Mesenchymal stem cell (in vitro differentiated cells and primary cell): ENCODE measurements at places on chromosomes 1 and 21.
A peak's percentile ranks its signal among the peaks of the same experiment; 100 is the strongest.

DNA sequence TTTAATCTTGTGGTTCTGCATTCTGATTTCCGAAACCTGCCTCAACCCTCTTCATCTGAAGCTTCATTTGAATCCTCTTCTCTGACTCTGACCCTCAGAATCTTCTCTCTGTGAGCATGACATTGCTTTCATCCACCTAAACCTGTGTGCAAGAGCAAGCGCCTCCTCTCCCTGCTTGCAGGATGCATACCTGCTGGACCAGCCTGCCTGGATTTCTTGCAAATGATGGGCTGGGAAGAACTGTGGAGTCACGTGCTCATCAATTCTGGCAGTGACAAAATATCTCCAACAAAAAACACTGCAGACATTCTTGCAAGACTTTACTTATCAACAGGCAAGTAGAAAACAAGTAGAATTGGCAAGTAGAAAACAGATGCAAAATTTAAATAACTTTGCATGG lies 20.8 kb upstream of the SLC35F3 start:
- DNase-seq: no peak

DNA sequence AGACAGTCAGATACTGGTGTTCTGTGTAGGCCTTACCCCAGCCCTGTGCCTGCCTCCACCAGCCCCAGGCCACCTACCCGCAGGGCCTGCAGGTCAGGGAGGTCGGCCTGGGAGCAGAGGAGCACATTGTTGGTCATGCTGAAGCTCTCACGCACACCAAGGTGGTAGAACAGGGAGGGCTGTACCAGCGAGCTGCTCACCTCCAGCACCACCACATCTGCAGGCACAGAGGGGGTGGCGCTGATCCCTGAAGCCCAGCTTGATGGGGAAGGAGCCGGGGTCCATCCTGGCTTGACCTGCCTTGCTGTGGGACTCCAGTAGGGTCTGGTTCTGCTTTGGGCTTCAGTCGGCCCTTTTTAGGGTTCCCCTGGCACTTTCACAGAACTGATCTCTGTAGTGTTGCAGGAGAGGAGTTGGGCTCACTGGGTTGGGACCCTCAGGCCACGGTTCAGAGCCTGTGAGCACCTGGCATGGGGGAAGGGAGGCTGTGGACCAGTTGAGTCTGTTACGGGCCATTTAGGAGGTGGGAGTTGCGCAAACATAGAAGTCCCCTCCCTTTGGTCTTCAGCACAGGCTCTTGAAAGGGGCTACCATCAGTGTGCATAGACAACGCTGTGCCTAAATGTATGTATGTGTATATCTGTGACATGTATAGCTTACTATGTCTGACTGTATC lies 1.9 kb downstream of the MAP3K6 start:
- DNase-seq: no peak

DNA sequence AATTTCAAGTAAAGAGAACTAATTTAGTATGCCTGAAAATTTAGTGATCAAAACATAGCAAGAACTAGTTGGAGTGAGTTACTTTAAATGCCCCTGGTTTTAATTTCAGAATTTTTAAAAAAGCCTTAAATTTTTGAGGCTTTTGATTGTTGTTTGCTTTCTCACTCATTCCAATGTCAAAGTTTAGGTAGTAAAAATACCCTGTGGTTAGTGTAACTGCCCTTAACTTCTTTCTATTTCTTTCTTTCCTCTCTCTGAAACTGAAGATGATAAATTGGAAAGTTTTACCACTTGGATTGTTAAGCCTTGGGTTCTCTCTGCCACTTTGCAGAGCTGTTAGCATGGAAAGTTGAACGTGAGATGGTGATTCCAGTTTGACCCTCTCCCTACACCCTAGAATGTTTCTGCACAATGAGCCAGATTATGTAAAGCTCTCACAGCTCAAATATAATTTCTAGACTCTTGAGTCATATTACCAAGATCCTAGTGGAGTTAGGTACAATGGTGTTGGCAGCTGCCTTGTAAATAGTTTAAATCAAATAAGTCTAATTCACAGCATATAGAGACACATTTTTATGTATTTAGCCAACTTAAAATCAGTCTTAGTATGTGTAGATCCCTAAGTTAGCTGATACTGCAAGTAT lies 192.4 kb upstream of the SGIP1 start:
- no peak for DNase-seq

DNA sequence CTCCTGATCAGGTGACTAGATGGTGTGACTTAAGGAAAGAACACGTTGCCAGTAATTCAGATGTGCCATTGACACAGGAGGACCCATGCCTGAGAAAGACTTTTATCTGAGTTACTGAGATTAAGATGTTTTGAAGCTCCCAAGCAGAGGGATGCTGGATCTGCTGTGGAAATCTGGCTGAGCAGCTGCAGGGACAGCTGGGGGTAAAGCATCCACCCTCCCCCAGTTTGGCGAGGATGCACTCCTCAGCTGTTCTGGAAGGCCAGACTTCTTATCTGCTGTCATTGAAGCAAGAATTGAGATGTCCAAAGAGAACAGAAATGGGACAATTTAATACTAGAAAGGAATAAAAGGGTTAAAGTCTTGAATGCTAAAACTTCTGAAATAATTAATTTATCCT lies 25.7 kb downstream of the TTC3 start:
- DNase-seq: no peak

DNA sequence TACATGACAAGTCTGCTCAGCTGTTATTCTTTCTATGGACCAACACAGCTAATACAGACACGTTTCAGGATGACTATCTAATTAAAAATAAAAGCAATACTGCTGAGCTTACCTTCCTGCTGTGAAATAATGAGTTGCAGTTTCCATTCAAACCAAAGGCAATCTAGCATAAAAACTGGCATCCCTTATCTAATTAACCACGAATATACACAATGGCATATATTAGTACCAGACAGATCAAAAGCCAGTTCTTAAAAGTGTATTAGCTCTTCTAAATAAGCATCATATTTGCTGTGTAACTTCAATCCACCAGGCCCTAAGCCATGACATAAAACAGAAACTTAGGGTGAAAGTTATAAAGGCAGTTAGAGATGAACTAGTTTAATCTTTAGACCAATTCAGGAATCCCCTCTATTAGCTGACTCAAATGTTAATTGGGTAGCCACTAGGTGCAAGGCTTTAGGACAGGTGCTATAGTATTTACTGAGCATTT lies 20.6 kb downstream of the TESK2 start:
- DNase-seq: no peak

GRCh38 chr1:213264531-213264930 lies 213.5 kb downstream of the RPS6KC1 start:
- no peak for DNase-seq

DNA sequence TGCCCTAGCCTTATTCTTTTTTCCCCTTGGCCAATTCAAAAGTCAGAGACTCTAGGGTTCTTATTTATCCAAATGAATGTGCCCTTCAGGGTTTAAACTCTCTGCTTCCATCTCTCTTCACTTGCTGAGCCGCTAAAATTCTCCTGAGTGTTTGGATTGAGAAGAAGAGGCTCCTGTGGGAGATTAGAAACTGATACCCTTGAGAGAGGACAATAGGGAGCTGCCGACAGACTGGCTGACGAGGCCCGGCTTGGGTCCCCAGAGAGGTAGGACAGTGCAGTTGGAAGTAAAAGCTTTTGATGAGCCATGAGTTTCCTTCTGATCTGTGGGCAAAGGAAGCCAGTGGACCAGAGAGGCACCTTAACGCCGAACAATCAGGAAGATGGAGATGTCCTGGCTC lies 41.3 kb upstream of the UBE2U start:
- DNase-seq: no peak

DNA sequence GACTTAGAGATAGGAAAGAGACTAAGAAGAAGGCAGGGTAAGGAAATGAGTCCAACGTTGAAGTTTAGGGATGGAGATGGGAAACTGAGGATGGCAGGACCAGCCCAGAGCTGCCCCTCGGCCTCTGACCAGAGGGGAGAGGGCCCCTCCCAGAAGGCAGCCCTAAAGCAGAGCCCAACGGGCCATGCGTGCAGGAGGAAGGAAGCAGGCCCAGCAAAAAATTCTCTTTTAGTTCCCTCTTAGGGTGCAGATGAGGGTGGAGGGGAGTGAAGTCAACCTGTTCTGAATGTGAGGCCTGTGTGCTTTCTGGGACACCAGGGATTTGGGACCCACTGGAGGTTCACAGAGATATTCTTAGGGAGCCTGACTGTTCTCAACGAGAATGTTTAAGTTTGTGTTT lies 225.4 kb downstream of the RHOU start:
- DNase-seq: no peak

DNA sequence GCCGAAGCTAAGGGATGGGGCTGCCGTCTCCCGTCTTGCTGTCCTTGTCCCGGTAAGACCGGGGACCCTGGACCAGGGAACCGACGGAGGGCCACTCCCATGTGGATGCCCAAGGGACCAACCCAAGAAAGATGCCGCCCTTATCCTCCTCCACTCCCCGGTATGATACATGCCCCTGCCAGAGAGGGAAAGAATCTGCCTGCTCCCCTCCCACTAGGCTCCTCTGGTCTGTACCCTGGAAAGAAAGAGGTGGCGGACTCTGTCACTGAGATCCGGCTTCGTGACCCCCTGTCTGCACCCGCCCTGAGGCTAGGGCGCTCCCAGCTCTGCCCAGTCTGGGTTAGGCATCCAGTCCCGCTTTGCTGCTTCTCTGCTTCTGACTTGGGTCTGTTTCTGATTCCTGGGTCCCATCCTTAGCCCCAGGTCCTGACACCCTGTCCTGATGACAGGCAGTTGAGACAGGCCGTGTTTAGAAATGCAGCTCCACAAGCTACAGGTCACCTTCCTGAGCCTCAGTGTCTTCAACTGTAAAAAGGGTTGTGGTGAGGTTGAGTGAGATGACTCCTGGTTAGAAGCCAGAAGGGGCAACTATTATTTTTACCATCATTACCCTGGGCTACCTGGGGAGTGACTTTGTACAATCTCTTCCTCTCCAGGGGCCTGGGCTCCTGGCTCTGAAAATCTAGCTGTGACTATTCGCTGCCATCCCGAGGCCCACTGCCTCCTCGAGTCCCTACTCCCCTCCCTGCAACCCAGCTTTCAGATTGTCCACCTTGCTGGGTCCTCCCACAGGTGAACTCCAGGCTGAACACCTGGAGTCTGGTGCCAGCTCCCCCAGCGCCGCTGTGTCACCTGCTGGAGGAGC lies 3.7 kb downstream of the MATN1 start:
- peak; percentile 74 for DNase-seq

DNA sequence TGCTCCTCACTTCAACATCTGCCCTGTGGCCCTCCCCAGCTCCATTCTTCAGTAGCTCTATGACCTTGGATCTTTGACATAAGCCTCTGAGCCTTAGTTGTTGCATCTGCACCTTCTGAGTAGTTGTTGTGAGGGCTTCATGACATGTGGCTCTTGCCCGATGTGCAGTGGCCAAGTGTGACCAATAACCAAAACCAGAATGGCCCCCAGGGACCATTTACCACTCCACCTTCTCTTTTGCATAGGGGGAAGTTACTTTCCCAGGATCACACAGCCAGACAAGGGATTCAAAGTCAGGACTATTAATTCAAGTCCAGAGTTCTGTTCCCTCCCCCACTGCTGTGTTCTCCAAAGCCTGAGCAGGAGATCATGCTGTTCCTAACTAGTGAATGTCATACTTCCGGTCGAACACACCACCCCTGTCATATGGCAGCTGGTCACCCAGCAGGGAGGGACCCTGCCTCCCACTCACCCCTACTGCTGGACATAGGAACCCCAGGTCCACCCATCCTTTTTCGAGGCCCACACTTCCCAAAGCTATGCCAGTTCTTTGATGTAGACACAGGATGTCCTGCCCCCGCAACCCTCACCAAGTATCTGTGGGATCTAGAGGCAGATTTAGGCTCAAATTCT lies 4.0 kb downstream of the FGR start:
- DNase-seq: no peak

GRCh38 chr1:110196917-110197765 lies 13.0 kb upstream of the KCNC4 start:
- peak; percentile 48 for DNase-seq

DNA sequence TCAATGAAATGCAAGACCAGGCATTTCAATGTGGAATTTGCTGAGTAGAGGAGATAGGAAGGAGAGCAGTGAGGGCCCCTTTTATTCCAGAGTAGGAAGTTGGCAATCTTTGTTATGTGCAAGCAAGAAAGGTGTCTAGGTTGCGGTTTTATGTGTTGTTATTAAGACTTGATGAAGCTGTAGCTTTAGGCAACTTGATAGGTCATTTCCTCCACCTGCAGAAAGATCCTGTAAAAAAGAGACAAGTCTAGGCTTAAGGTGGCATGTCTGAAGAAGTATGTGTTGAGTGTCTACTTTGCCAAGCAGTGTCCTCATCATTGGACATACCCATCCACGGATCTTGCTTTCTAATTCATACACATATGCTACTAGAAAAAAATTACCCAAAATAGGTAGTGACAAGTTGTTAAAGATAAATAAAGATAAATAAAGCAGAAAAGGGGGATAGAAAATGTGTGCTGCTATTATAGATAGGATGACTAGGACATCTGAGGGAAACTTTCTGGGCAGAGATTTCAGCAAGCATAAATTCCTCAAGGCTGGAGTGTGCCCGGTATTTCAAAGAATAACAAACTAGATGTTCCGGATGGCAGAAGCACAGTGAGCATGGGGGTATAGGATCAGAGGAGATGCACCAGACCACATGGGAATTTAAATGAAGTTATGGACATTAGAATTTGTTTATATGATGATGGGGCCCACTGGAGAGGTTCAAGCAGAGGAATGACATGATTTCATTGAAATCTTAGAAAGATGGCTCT lies 335.0 kb downstream of the TGFB2 start:
- DNase-seq: no peak

- DNase-seq: peak; percentile 86
Measured at GRCh38 chr21:44866780-44867179, 6.7 kb downstream of the PTTG1IP start.

GRCh38 chr1:36846357-36846756 lies 188.0 kb downstream of the GRIK3 start:
- DNase-seq: no peak

DNA sequence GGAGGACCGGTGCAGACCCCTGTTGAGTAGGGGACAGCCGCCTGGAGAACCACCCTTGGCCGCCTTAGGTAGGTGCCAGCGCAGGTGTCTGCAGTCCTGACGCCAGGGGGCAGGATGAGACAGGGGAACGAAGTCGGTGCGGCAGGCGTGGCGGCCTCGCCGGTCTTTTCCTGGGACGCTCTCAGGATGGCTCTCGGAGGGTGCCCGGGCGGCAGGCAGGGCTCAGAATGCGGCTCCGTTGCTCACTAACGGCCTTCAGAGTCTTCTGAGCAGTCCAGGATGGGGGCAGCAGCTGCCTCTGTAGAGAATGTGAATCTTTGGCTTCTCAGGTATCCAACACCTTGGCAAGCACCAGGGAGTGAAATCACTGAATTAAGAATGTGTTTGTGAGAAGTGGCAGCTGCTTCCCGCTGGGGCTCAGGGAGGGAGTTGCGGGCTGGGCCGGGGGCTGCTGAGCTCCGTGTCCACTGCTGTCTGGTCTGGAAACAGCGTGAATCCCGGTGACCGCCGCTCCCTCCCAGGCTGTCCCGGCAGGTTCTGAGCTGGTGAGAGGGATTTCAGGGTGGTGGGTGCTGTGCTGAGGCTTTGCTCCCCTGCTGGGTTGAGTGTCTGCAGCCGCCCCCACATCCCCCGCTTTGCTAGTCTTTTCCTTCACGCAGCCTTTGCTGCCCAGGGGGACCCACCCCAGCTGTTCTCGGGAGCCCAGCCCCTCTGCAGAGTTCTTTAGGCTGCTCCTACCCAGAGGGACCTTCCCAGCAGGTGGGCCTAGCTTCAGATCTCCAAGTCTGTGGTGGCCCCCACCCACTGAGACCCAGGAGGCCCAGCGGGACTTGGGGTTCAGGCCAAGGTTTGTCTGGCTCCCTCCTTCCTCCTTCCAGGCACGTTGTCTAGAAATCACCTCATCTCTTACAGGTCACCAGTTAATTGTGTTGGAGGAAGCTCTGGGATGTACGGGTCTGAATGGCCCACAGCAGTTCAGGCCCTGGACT lies 11.1 kb upstream of the C1orf174 start:
- DNase-seq: peak; percentile 43
